ENCODE measurements at places on chromosomes 6 and 20. TPM values are rescaled to one million over a fixed set of nuclear protein-coding genes. Genes with fewer than 3 reads are reported as not detected.

DNA sequence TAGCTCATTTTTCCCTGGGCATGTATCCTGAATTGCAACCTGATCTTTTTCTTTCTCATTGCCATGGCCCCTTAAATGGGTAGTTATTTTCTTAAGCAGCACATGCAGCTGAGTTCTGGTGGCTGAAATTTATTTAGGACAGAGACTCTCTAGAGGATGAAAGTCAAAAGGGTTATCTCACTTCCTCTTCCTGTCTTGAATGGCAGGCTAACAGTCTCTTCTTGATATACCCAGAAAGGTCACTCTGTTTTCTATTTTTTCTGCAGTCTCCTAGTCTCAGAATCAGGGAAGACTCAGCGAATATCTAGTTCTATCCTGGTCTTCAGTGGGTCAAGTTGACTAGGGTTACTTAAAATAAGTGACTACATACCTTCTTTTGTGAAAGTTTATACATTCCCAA is 243.3 kb downstream of the EPHA7 start:
- H3K4me3 ChIP-seq: no peak overlapping the region
- no peaks in the 10 kb centered on the region for H3K27me3 ChIP-seq
- no peak for DNase-seq
- H3K4me1 ChIP-seq: no peaks in the 10 kb centered on the region
- no peaks in the 10 kb centered on the region for H3K36me3 ChIP-seq
- H3K27ac ChIP-seq: no peak overlapping the region

- DNase-seq: peak; percentile 36
- no peak overlapping the region for H3K4me3 ChIP-seq
- no peaks in the 10 kb centered on the region for H3K27me3 ChIP-seq
- no peak overlapping the region for H3K27ac ChIP-seq
- H3K4me1 ChIP-seq: no peaks in the 10 kb centered on the region
- H3K36me3 ChIP-seq: no peaks in the 10 kb centered on the region
Measured at GRCh38 chr6:130026859-130027258, 8.5 kb downstream of the L3MBTL3 start.

DNA sequence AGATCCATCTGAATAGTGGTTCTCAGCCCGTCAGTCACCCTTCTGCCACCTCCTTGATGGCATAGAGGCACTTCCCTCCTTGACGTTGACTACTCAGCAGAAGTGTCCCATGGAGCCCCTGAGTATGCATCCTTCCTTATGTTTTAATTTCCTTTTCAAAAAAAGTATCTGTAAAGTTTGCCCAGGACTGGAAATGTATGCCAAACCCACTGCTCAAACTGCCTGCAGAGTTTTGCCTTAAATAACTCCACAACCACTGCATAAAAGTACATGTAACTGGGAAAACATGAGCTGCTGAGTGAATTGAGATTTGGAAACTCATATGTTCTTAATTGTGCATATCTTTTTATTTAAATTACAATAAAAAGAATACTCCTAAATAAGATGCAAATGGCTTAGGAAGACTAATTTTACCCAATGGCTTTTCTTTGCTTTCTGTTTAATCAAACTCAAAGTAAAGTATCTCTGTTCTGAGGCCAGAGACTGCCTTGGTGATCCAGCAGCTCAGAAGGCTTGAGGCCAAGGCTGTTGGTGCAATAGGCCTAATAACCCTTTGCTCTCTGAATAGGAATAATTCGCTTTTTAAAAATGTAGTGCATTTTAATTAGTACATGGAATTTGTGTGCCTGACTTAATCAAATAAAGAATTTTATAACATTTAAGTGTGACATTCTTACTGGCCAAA is 90.4 kb downstream of the FNDC1 start:
- H3K4me3 ChIP-seq: no peak overlapping the region
- no peak for DNase-seq
- H3K27me3 ChIP-seq: no peaks in the 10 kb centered on the region
- H3K36me3 ChIP-seq: no peaks in the 10 kb centered on the region
- H3K4me1 ChIP-seq: no peaks in the 10 kb centered on the region
- no peak overlapping the region for H3K27ac ChIP-seq

DNA sequence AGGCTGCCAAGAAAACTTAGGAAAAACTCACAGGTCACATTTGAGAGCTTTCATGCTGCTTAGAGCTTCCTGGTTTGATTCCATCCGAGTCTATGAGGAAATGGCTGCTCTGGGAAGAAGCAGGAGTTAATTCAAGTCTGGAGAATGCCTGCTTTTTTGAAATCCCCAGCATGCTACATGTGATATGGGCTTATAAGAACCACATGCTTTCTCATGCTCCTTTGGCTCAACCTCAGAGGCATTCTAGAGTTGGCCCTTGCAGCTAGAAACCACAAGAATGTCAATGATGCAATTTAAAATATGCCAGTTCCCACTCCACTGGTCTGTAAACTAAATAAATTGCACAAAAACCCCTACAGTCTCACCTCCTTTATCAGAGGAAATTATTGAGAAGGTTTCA is 142.9 kb upstream of the OLIG3 start:
- no peak overlapping the region for H3K27ac ChIP-seq
- no peak overlapping the region for H3K4me3 ChIP-seq
- H3K27me3 ChIP-seq: peaks cover 3% of the 10 kb centered on the region
- peak; percentile 55 for DNase-seq

DNA sequence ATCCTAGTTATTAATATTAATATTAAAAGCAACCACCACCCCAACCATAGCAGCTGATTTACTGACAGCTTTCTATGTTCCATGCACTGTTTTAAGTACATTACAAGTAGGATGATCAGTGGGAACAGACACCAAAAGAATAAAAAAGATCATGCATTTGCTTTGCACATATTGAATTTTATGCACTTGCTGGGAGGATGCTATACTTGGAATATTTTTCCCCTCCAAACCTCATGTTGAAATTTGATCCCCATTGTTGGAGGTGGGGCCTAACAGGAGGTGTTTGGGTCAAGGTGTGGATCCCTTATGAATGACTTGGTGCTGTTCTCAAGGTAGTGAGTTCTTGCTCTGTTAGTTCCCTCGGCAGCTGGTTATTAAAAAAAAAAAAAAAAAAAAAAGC is 178.9 kb upstream of the MYLIP start:
- no peak overlapping the region for H3K27ac ChIP-seq
- H3K4me3 ChIP-seq: no peak overlapping the region
- H3K36me3 ChIP-seq: no peaks in the 10 kb centered on the region
- H3K4me1 ChIP-seq: no peaks in the 10 kb centered on the region
- DNase-seq: no peak

DNA sequence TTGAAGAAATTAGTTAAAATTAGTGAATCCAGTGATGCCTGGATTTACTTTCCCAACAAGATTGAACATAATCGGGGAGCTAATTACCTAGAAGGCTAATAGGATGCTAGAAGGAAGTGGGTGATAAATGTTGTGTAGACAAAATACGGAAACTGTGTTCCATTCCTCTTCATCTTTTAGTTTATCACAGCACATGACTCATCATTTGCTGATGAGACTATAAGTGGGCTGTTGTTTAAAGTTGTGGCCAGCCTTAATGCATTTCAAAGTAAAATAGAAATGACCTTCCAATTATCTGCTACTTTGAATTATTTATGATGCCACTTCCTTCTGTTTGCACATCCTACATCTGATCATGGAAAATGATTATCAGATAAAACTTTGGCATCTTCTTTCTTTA is 43.4 kb downstream of the OGFRL1 start:
- DNase-seq: no peak
- peaks cover 19% of the 10 kb centered on the region for H3K4me1 ChIP-seq

DNA sequence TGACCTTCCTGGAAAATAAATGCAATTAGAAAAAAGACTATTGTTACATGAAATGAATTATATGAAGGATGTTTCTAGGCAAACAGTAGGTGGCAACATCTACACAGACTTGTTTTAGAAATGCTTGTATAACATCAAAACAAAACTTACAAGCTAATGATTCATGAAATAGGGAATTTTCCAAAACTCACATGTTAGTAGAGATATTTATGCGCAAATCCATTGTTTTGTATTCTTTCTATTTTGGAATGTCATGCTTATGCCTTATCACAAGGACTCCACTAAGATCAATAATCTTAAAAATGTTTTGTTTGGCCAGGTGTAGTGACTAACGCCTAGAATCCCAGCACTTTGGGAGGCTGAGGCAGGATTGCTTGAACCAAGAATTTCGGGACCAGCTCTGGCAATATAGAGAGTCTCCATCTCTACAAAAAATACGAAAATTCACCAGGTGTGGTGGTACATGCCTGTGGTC is 32.3 kb upstream of the LGSN start:
- H3K4me3 ChIP-seq: no peak overlapping the region
- H3K36me3 ChIP-seq: no peaks in the 10 kb centered on the region
- H3K4me1 ChIP-seq: peaks cover 15% of the 10 kb centered on the region
- DNase-seq: peak; percentile 25
- no peak overlapping the region for H3K27ac ChIP-seq

DNA sequence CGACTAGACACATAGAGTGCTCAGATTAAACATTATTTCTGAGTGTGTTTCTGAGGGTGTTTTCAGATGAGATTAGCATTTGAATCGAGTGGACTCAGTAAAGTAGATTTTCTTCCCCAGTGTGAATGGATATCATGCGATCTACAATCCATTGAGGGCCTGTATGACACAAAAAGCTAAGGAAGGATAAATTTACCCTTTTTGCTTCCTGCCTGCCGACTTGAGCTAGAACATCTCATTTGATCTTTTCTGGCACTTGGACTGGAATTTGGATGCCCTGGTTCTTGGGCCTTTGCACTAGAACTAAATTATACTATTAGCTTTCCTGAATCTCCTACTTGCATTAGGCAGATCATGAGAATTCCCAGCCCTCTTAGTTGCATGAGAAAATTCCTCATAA is 675.8 kb downstream of the DOK5 start:
- DNase-seq: no peak
- H3K27ac ChIP-seq: no peak overlapping the region
- H3K27me3 ChIP-seq: no peaks in the 10 kb centered on the region
- H3K4me3 ChIP-seq: no peak overlapping the region
- no peaks in the 10 kb centered on the region for H3K4me1 ChIP-seq

- peaks cover 15% of the 10 kb centered on the region for H3K4me1 ChIP-seq
- H3K4me3 ChIP-seq: peak overlapping the region; percentile 68
Measured at GRCh38 chr6:26474439-26474881, 16.7 kb downstream of the BTN2A1 start.

DNA sequence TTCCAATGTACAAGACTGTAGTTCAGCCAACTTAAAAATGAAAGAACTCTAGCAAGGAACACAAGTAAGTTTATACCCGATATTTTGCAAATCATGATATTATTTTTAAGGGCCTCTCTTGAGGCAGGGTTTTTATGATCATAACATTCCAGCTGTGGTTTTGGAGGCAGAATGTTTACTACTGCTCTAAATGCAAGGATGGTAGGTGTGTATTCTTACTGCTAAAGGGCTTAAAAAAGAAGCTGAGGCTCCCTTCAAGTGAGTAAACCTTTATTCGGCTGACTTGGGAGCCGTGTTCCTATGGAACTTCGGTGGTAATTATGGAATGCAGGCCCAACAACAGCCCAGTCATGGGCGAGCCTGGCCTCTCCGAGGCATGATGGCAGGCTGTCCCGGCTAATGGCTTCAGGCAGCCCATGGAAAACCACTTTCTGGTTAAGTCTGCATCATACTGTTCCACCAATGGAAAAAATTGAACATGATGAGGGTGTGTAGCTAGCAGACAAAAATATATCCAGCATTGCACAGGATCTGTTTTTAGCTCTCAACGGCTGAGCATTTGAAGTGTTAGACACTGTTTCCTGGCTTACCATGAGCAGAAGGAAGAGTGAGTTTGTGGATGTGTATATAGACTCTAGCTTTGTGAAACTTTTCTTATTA is 111.5 kb downstream of the TIAM2 start:
- H3K27ac ChIP-seq: peak overlapping the region; percentile 88
- H3K4me1 ChIP-seq: peaks cover 40% of the 10 kb centered on the region
- H3K4me3 ChIP-seq: peak overlapping the region; percentile 71
- peak; percentile 86 for DNase-seq
- no peaks in the 10 kb centered on the region for H3K27me3 ChIP-seq
- no peaks in the 10 kb centered on the region for H3K36me3 ChIP-seq

DNA sequence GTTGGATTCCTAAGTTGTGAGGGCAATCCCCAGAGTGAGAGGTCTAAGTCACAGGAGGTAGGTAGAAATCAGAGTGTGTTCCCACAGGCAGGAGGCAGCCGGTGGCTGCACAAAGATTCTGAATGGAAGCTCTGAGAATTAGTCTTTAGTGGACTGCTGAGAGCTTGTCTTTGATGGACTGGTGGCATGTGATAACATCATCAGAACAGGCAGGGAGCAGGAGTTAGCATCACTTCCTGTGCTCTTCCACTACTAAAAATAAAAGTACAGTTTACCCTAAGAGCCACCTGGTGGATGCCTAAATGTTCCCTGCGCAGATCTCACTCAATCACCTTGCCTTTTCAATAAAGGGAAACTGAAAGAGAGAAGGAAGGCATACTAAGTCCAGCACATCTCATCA is 294.6 kb upstream of the POU3F2 start:
- no peak for DNase-seq
- H3K27ac ChIP-seq: no peak overlapping the region
- H3K4me1 ChIP-seq: no peaks in the 10 kb centered on the region
- H3K4me3 ChIP-seq: no peak overlapping the region

DNA sequence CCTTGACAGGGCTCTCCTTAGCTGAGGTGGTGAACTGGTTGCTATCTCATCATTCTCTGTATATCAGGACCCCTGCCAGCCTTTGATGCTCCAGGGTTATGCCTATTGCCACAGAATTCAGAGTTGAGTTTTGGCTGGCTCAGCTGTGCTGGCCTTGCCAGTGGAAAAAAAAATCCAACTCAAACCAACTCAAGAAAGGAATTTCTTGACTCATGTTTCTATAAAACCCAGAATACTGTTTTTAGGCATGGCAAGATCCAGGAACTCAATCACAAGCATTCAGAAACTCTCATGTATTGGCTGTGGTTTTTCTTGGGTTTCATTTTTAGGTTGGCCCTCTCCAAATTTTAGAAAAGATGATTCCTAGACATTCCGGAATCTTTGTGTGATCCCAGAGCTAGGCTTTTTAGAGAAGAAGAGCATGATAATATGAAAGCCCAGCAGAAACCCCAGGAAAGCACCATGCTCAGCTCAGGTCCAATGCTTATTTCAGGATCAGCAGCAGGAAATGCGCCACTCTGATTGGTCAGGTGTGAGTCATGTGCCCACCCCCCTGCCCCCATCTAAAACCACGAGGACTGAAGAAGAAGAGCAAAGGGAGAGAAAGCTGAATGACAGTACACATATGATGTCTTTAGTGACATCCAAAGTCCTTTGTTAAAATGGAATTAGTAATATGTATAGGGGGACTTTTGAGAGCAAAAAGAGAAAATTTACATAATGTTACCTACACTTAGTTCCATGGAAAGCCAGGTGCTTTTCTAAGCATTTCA is 122.9 kb downstream of the RNF144B start:
- no peak overlapping the region for H3K4me3 ChIP-seq
- H3K36me3 ChIP-seq: no peaks in the 10 kb centered on the region

TPD52L2 gene
- 115 TPM for total RNA-seq

GPR6 gene
- total RNA-seq: not detected

ATP6V1G2 gene
- total RNA-seq: 2.2 TPM

GMNN gene
- total RNA-seq: 9.4 TPM

ZBTB12 gene
- total RNA-seq: 2.1 TPM

CALHM4 gene
- total RNA-seq: not detected

CCN2 gene
- 272 TPM for total RNA-seq

HAO1 gene
- total RNA-seq: not detected

SLC22A3 gene
- total RNA-seq: 18.9 TPM

RUNX2 gene
- total RNA-seq: 35.4 TPM

SCP2D1 gene
- total RNA-seq: 0.29 TPM

EMILIN3 gene
- not detected for total RNA-seq

All from osteoblast (primary cell).